Activated CD8-positive, alpha-beta memory T cell treated with anti-CD3 and anti-CD28 coated beads for 4 hours (primary cell): ENCODE measurements at places on chromosomes 4 and X.

DNA sequence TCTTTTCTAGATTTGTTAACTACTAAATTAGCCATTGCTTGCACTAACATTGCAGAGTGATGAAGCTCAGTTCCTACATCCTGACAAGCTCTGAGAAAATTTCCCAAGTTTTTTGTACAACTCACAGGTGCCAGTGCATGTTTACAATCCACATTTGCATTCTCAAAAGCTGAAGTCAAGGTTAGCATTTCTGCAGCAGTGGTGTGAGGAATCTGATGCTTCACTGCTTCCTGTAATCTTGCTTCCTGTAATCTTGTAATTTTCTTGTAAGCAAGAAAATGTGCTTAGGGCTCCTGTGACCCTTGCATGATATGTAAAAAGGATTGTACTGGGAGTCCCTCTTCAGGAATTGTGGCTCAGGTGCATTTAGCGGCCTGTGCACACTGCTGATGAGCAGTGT is 207.4 kb upstream of the CXCL13 start:
- DNase-seq, result no peak

- DNase-seq, result no peak
These were observed 48.8 kb upstream of the MAN2B2 start for GRCh38 chr4:6526156-6526555.

DNA sequence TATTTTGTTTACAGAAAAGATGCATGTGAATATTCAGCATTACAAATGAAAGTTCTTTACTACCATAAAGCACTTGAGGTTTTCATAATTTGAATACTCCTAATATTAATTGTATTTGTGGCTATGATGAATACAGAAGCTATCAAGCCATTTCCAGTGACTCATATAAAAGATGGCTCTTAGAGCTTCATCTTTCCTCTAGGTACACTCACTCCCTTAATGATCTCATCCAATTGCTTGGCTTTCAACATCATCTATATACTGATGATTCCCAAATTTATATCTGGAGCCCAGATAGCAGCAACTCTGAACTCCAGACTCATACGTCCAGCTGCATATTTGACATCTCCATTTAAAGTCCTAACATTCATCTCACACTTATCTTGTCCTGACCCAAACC is 183.4 kb upstream of the FAM241A start:
- no peak for DNase-seq

DNA sequence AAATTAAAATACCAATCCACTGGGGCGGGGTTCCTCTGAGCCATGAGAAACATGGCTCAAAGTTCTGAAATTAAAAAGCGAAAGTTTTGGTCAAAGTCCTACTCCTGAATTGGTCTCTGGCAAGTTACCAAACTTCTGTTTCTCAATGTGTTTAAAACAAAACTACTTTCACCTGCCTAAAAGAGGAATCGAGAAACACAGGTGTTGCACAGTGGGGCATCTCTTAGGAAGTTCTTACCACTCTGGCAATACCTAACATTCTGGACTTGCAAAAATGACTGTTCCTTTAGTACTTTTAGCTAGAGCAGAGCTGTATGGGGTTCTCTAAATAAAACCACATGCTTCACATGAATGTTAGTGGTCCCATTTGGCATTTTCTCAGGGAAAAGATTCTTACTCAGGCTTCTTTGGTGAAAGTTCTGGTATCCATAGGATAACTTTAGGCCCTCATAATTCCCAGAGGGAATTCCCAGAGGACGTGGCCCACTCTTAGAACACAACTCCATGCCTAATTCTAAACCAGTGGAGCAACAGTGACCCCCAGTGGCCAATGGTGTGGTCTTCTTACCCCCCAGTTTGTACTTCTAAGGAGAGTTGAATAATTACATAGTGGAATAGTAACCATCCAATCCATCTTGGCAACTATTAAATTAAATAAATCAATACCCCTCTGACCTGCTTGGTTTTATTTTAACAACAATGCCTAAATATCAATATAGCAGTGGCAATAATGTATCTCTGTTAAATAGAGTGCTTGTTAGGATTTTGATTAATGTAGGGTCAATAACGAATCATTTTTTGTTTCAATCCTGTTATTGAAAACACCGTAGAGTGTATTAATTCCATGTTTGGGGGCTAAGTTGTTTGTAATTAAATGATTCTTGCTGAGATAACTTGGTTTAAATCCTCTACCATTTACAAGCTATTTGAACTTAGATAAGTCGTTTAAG is 21.9 kb downstream of the BMP3 start:
- peak; percentile 10 for DNase-seq

GRCh38 chr4:185779517-185779916 is 32.5 kb downstream of the SORBS2 start:
- no peak for DNase-seq

DNA sequence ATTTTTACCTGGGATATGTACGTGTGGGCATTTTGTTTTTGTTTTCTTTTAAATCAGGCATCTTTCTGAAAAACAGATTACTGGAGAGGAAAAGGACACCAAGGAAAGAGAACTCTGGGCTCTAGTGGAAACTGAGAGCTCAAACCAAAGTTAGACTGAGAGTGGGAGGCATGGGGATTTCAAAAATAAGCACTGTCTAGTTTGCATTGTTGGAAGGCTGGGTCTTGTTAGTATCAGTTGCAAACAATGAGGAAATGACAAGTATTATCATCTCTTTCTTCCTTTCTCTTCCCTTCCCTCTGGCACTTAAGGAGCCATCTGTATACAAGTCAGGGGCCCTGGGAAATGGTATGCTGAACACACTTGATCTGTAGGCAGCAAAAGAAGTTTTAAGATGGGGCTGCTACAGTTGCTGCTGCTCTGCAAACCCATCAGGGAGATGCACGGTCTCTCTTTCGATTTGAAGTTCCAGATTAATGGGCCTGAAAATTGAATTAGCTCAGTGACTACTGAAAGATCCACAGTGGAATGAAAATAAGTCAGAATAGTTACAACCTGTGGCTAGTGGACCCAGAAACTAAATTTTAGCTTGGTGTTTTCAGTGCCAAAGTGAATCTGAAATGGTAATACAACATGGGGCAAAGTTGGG is 48.0 kb upstream of the GRXCR1 start:
- no peak for DNase-seq

DNA sequence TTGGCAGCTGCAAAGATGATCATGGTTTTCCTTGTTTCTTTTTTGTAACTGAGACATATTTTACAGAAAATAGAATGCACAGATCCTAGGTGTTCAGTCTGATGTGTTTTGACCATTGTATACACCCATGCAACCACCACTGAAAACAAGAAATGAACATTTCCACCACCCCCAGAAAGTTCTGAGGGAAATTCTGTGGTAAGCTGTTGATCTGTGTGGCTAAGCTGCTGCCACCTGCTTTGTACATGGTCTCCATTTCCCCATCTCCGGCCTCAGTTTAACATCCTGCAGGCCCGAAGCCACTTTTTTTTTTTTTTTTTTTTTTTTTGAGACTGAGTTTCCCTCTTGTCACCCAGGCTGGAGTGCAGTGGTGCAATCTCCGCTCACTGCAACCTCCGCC is 65.3 kb downstream of the NYX start:
- no peak for DNase-seq

GRCh38 chr4:106996490-106996889 is 39.6 kb downstream of the DKK2 start:
- no peak for DNase-seq

DNA sequence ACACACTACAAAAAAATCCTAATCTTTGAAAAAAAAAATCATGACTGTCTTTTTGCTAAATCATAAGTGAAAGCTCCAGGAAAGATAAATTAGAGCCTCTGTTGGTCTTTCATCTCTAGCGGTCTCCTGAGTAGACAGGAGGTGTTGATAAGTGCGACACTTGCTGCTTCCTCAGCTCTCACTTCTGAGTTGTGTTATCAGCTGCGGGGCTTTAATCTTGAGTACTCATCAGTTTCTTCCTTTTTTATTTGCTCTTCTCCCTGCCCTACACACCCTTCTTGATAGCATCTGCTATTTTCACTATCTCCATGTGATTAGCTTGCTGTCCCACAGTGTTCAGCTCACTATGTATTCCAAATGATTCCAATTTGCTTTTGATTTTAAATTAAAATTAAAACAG is 1449.2 kb downstream of the C4orf33 start:
- DNase-seq, result no peak

DNA sequence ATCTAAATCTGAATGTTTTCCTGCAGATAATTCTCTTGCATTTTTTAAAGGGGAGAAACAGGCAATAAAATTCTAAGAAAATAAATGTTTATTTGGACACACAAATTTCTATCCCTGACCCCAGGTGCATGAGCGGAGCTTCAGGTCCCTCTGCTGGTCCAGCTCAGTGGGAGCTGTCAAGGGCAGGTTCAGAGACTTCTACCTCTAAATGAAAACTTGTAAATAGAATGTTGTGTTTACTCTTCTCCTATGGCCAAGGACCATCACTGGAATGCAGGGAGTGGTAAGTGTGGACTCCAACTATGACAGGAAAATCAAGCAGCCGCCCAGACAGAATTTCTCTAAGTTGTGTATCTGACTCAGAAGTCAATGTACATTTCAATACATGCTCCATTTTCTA is 148.6 kb upstream of the TTC29 start:
- no peak for DNase-seq

GRCh38 chr4:185721190-185722028 is 90.6 kb downstream of the SORBS2 start:
- no peak for DNase-seq

DNA sequence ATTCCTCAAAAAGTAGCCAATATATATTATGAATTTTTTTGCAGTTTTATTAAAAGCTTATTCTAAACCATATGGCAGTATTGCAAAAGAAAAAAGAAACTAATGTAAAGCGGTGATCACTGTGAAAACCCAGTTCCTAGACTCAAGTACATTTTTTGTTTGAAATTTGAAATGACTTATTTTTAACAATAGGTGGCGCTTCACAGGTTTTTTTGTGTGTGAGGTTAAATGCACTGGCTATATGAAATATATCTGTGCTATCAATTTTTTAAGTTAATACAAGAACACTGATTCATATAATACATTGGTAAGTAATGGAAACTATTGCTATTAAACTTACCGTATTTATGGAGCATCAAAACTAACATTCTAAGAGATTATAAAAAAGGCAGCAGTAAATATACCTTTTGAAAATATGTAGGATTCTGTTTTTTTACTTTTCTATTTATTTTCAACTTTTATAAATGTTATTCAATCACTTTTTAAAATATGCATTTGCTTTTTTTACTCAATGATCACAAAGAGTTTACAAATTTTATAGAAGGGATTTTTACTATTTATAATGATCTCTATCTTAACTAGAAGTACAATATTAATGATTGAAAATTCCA is 5.6 kb upstream of the SPRY1 start:
- DNase-seq, result no peak

DNA sequence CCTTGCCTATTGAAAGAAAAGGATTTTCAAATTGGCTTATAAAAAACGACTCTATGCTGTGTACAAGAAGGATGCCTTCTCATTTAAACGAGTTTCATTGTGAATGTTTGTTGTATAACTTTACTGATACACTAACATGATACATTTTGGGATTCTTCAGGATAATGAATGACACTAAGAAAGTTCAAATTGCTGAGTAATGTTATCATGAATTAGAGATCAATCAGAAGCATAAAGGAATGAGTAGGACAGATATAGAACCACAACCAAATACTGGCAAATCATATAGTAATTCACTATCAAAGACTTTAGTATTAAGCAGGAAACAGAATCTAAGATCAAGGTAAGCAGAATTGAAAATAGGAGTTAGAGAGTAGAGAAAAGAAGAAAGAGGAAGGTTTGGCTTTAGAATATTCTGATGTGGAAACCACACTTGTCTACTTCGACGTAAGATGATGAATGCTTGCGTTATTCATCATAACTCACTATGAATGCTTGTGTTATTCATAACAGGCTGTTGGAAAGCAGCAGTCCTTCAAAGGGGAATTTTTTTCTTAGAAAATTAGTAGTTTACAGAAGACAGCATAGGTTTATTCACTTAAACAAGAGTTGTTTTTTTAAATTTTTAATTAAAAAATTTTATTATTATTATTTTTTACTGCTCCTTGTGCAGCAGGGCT is 13.4 kb downstream of the CCDC158 start:
- no peak for DNase-seq

DNA sequence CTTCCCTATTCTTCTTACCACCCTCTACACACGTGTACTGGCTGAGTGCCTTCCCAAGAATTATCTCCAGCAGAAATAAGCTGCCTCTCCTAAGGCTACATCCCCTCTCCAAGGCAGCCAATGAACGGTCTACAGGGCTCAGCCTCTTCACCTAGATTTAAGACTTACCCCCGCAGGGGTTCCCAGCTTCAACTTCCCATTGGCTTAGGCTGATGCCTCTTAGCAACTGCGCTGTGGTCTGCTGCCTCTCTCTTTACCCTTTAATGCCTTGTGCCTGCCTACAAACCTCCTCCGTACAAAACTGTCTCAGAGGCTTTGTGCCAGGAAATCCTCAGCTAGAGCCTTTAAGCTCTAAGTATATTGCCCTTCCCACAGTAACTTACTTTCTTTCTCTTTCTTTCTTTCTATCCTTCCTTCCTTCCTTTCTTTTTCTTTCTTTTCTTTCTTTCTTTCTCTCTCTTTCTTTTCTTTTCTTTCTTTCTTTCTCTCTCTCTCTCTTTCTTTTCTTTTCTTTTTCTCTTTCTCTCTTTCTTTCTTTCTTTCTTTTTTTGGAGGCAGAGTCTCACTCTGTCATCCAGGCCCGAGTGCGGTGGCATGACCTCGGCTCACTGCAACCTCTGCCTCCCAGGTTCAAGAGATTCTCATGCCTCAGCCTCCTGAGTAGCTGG is 15.1 kb upstream of the PIGA start:
- DNase-seq, result no peak

DNA sequence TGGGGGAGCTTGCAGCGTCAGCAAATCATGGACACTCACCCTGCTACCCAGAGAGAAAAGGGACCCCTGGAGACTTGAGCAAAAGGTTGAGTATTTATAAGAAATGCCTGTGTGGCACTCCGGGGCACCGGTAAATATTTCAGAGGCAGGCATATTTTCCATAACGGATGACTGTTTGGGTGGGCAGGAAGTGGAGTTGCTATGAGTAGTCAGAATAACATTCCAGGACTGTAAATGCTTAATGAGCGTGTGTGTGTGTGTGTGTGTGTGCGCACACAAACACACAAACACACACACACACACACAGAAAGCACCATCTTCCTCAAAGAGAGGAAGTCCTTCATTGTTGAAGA is 74.6 kb downstream of the MXRA5 start:
- DNase-seq, result no peak

GRCh38 chrX:33087411-33087810 is 123.9 kb downstream of the DMD start:
- DNase-seq, result no peak

DNA sequence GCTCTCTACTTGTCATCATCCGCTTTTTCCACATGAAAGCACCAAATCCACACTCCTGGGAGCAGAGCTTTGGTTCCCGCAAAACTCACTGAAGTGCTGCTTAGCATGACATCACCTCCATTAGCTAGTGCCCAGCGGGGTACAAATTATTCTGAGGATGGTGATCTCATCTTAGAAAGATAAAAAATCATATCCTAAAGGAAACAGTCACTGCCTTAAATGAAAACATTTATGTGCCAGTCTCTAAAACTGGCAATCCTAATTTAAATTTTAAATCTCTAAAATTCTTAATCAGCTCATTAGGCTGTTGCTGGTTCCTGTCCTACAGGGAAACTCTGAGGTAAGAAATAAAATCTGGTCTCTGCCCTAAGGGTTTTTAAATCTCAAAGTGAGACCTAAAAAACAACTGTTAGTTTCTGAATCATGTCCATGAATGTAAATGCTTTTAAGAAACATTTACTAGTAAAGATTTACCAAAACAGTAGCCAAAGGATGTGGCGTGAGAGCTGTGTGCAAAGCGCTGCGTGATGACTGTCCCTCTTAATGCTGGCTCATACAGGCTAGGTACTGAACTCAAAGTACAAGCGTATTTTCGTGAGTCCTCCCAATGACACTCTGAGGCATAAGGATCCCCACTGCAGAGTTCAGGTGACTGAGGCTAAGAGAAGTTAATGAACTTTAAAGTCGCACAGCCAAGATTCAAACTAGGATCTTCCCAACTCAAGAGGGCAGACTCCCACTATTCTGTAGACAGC is 4.5 kb downstream of the CASP3 start:
- DNase-seq, result no peak
